ENCODE measurements at places on chromosomes 6 and 20.

DNA sequence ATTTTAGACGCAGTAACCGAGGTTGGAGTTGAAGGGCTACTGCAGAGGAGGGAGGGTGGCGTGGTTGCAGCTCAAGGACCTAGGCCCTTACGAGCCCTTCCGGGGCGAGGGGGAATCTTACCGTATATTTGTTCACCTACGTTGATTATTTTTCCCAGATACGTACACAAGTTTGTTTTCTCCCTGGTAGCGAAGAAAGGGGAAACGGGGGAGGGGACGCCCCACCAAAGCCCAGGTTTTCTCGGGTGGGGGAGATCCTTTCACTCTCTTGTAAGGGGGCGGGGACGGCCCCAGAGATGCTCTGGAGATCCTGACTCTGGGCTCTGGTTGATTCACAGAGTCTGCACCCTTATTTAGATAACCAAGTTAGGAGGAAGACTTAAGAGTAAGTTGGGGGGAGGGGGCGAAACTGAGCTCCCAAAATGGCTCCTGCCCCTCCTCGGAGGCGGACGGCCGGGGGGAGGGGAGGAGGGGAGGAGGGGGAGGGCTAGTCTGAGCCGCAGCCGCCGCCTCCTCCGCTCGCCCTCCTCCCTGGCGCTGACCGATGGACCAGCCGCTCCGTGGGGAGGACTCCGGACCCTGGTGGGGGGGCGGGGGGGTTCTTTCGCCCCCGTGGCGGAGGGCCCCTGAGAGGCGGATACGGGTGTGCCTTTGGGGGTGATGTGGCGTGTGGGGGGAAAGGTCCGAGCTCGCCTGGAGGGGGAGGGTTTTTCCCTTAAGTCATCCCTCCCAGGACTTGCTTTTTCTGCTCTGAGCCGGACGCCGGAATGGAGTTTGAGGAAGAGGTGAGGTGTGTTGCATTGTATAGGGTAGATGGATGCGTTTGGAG lies 2.2 kb downstream of the BRD2 start:
- peak; percentile 53 for DNase-seq

DNA sequence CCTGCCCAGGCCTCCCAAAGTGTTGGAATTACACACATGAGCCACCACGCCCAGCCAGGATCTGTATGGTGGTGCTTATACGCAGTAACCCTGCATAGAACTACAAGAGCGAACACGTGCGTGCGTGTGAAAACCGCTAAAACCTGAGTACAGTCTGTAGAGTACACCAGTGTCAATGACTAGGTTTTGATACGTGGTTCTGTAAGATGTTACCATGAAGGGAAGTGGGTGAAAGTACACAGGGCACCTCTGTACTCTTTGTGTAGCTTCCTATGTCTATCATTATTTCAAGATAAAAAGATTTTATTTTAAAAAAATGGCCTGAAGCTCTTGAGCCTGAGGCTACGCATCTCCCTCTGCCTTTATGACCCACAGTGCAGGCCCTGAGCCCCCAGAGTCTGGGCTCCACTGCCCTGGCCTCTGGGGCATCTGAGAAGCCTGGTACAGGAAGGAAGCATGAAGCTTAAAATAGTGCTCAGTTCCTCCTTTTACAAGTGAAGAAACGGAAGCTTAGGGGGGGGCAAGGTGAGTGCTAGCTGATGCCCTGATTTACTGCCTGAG lies 21.6 kb downstream of the LY86 start:
- DNase-seq: no peak

GRCh38 chr20:34940081-34940481 lies 15.5 kb downstream of the GSS start:
- no peak for DNase-seq

DNA sequence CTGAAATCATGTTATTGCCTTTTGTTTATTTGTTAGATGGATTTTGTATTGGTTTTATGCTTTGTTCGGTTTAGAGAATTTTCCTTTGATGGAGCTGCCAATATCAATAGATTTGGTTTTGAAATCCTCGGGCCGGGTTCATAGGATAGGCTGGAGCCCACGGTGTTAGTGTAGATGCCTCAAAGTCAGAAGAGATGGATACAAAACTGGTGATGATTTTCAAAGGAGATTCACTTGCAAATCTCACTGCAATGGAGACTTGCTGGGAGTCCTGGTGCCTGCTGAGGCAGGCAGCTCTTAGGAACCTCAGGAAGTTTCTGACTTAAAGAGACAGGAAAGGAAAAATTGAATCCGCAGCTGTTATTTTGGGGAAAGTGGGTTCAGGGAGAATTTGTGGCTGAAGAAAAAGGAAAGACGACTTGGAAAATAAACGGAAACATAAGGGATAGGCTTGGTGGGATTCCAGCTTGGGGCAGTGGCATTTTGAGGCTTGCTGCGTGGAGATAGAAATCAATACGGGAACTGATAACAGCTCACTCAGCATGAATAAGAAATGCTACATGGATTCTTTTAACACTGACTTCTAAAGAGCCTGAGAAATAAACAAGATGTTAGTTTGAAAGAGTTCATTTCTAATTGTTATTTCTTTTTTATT lies 241.6 kb downstream of the PHACTR1 start:
- no peak for DNase-seq

DNA sequence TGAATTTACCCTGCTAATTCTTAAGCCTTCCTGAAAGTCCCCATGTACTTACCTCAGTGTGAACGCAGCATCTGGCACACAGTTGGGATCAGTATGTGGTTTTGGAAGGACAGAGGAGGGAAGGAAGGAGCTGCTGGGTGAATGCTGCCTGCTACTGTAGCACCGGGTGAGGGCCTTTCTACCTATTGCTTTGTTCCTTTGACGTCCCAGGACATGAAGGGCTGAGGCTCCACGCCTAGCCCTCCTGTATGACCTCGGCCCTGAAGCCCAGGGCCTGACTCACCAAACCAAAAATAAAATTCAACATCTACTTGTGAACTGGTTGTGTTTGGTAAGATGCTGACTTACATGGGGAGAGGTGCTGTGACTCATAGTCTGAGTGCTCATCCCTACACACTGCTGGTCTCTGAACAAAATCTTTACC lies 51.1 kb downstream of the ARID1B start:
- no peak for DNase-seq

DNA sequence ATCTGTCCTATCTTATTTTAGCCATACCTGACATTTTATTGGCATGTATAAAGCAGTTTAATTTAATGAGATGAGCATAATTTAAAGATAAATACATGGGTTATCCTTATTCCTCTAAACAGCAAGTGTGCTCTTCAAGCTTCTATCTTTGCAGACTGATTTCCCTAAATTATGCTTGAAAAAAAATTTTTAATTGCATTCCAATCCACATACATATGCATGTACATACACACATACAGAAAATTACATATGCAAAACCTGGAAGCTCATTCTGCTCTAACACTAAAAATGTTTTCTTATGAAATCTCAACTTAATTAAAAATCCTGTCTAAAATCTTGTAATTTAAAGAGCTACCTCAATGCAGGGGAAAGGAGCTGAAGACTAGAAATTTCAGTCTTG lies 35.3 kb downstream of the FKBP1C start:
- DNase-seq: no peak

- no peak for DNase-seq
Measured at GRCh38 chr6:40341726-40342125, 245.4 kb downstream of the LRFN2 start.

DNA sequence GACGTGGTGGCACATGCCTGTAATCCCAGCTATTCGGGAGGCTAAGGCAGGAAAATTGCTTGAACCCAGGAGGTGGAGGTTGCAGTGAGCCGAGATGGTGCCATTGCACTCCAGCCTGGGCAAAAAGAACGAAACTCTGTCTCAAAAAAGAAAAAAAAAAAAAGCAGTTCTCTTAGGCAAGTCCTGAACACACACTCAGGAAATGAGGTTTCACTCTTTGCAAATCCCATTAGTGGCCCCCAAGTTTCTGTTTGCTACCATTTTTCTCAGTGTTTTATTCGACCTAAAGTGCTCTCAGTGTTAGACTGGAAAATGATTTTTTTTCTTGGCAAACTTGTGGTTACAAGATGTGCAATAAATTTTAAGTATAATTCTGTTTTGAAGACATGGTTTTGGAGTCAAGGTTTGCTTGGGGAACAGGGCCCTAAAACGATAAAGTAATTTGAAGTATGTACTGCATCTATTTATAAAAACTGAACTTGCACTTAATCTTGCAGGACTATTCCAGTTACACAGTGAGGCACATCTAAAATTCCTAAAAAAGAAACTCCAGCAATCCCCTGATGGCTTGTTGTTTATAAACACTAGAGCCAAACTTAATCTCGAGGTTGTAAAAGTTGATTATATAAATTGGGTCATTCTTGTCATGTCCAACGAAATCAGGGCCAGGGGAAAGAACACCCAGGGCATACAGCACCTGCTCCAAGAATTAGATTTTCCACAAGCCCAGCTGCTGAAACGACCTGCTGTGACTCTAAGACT lies 42.6 kb downstream of the MAP1LC3A start:
- no peak for DNase-seq

GRCh38 chr6:12060780-12061609 lies 48.9 kb downstream of the HIVEP1 start:
- DNase-seq: no peak

DNA sequence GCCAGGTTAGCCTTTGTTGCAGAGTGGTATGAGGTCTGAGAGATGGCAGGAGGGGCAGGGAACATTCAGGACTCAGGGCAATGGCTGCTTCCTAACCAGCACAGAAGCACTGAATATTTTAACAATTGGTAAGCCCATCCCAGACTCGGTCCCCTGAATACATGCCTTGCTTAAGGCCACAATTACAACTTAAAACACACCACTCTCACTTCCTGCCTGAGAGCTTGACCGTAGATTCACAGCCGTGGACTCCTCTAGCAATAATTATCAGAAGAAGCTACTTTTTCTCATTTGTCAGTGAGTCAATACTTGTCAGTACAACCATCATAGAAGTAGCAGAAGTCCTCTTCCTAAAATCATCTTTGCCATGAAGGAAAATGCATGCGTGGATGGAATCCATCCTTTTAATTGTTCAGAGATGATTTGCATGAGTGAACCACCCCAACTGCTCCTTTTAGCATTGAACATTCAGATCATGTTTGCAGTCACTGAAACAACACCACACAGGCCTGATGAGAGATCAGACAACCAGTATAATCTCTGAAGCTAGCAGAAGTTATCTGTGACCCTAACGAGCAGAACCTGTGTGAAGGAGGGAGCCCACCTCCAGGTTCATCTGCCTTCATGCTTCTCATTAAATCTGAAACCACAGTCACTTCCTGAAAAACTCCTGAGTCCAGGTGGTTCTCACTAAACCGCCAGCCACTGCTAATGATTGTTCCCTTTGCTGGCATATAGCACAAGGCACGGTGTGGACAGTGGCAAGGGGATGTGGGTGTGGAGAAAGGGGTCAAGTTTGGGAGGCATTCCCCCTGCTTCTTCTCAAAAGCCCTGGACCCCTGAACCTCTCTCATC lies 333.9 kb upstream of the CNR1 start:
- DNase-seq: no peak

GRCh38 chr6:108737594-108738546 lies 110.4 kb upstream of the ARMC2 start:
- DNase-seq: no peak

- no peak for DNase-seq
Measured at GRCh38 chr6:5772408-5773120, 234.2 kb downstream of the NRN1 start.

DNA sequence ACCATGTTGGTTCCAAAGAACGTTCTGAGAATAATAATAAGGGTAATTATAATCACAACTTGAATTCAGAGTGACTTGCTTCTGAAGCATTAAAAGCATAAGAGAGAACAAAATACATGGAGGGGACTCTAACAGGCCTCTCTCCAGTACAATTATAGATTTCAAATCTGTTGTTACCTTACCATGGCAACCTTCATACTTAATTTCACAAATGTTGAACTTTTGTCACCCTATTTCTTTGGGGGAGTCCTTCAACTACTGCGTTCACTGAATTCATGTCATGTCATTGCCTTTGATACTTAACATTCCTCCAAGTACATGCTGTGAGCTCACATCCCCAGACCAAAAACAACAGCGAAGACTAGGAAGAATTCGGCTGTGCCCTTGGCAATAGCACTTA lies 104.0 kb downstream of the MKKS start:
- no peak for DNase-seq

GRCh38 chr6:38846844-38847243 lies 131.7 kb downstream of the DNAH8 start:
- DNase-seq: no peak

GRCh38 chr20:3714092-3714491 lies 1.7 kb upstream of the SIGLEC1 start:
- no peak for DNase-seq

DNA sequence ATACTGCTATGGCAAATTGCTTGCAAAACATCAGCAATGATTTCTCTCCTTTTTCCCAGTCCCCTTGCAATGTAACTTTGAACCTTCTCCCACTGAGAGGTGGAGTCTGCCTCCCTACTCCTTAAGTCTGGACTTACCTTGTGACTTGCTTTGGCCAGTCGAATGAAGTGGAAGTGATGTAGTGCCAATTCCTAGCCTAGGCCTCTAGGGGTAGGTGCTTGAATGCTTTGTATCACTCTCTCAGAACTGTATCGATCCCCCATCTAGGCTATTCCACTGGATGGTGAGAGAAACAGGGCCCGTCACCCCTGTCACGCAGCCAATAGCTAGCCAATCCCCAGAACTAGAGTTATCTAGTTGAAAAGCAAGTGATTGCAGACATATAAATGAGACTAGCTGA lies 238.6 kb downstream of the BTBD3 start:
- no peak for DNase-seq

- no peak for DNase-seq
Measured at GRCh38 chr20:48892891-48893290, 28.6 kb upstream of the ARFGEF2 start.

- DNase-seq: no peak
Measured at GRCh38 chr6:28709478-28710349, 184.0 kb downstream of the GPX5 start.

GRCh38 chr6:9236443-9236842 lies 801.1 kb upstream of the SLC35B3 start:
- no peak for DNase-seq

GRCh38 chr20:62787321-62787720 lies 9.0 kb upstream of the MRGBP start:
- DNase-seq: no peak

GRCh38 chr6:90219209-90219985 lies 77.2 kb downstream of the BACH2 start:
- DNase-seq: no peak

DNA sequence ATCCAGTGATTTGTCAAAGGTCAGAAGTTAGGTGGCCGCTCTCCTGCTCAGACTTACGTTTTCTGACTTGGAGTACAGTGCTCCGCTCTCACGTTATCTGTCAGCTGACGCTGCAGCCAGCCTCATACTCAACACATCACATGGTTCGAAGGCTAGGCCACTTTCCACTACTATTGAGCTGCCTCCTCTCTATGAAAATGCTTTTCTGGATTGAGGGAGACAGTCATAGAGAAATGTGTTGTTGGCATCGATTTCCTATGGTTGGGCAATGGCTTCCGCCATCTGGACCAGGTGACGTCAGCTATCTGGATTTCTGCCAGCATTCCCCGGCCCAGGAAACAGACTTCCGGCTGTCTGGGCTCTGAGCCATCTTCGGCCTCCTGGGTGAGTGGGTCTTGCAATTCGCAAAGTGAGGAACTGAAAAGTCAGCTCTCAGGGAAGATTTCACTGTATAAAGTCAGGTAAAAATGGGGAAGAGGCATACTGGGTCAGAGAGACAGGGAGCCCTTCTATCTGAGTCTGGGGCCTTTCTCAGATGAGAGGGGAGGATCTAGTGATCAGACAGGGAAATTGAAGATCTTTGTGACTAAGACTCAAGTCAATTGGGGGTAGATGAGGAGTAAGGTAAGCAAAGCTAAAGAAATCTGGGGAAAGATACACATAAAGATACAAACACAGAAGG lies 37.5 kb upstream of the IER3 start:
- no peak for DNase-seq

Data from stimulated activated CD4-positive, alpha-beta T cell treated with anti-CD3 and anti-CD28 coated beads, Interleukin-15, amount 100 ng/mL, for 1 hour (primary cell).